Transverse colon (tissue), 4 donors: ENCODE measurements at places on chromosomes 12 and 14. TPM values are rescaled to one million over a fixed set of nuclear protein-coding genes. Genes with fewer than 3 reads are reported as not detected.

GRCh38 chr12:124915239-124916236 lies 1.1 kb upstream of the UBC start:
- H3K4me3 ChIP-seq, result peak overlapping the region; percentile 69
- H3K4me1 ChIP-seq, result peaks cover 66% of the 10 kb centered on the region
- H3K36me3 ChIP-seq, result peaks cover 2% of the 10 kb centered on the region
- H3K27ac ChIP-seq, result peak overlapping the region; percentile 100
- no peaks in the 10 kb centered on the region for H3K27me3 ChIP-seq

The VDR gene
- 191 TPM for total RNA-seq

The PAX9 gene
- total RNA-seq, result not detected

The PZP gene
- not detected for total RNA-seq
